ENCODE measurements at places on chromosomes 6 and 20. TPM values are rescaled to one million over a fixed set of nuclear protein-coding genes. Genes with fewer than 3 reads are reported as not detected.

CHMP4B gene
- total RNA-seq = 45.0 TPM

VWA7 gene
- 0.28 TPM for total RNA-seq

GPX5 gene
- total RNA-seq = not detected

OPN5 gene
- not detected for total RNA-seq

LCA5 gene
- 6.2 TPM for total RNA-seq

VIP gene
- total RNA-seq = not detected

WFDC5 gene
- total RNA-seq = not detected

KLC4 gene
- 10.5 TPM for total RNA-seq

All from SJCRH30 (cell line).